ENCODE measurements at places on chromosomes 6 and 20.

DNA sequence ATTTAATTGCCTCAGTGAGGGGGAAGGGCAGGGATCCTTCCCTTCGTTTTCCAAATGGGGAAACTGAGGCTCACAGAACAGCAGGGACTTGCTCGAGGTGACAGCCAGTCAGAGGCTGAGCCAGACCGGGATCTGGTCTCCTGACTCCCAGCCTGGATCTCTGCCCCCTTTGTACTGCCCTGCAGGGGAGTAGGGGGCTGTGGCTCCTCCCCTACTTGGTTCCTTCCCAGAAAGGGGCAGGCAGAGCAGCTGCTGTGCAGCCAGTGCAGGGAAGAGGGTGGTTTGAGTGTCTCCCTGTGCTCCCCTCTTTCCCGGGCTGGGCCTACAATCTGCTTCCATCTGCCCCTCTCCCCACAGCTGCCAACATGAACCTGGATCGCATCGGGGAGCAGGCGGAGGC is 37.6 kb downstream of the UQCC2 start:
- no peak for DNase-seq

GRCh38 chr20:57851025-57851682 is 141.3 kb upstream of the PMEPA1 start:
- DNase-seq: no peak

- no peak for DNase-seq
These were observed 71.5 kb downstream of the RTN4IP1 start for GRCh38 chr6:106557837-106558236.

DNA sequence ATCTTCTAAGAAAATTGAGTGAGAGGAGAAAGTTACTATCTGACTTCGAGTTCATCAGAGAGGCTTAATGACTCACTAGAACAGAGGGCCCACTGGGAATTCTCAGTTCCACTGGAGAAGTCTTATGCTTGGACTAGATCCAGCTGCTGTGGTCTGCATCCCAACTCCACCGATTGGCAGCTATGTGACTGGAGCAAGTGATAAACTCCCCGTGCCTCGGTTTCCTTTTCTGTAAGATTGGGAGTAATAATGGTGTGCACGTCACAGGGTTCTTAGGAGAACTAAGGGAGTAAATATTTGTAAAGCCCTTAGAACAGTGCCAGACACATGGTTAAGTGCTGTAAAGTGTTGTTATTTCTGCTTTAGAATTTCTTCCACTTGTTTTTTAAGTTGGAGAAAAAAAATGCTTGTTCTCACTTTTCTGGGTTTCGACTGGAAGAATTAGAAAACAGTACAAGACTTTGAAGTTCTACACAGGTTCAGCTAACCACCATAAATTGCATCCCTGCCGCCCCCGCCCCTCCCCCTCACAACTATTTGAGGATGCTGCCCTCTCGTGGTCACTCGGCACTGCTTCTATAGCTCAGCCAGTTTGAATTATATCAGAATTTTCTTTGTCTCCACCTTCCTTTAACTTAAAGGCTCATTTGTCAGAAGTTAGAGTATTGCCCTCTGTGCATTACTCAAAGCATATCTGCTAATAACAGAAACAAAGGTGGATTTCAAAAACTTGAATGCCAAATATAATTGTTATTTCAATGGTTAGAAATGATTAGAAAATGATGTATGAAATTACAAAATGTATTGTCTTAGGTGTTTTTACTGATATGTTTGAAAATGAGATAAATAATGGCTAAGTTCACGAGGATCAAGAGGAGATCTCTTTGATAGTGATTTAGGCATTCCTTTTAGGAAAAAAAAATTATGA is 95.0 kb upstream of the IFNGR1 start:
- DNase-seq: peak; percentile 86

DNA sequence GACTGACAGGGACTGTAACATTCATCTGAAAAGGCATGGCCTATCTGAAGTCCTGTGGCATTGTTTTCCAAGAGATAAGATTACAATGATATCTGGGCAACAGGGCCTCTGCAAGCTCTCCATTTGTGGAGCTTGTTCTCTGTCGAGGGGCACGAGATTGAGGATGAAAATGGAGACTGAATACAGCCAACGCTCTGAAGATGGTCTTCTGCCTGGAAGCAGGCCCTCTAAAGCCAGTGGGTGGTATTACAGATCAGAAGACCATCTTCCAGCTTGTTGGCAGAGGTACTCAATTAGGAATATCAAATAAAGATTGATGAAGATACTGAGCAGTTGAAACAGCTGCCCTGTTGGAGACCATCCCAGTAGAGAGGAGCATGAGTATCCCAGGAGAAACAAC is 288.2 kb downstream of the CENPW start:
- peak; percentile 23 for DNase-seq

DNA sequence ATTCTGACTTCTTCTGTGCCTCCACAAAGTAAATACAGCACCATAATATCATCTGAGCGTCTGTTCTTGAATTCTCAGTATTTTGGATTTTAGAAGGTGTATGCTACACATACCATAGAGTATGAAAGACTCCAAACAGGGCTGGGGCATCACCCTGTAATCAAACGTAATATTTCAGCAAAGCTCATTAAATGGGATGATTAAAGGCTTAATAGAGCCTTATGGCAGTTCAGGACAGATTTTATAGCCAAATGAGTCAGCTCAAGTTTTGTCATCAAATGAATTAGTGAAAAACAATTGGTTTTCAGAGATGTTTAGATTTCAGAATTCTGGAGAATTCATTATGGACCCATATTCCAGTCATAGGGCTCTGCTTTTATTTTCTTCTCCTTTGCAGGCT is 68.9 kb downstream of the TULP4 start:
- no peak for DNase-seq

DNA sequence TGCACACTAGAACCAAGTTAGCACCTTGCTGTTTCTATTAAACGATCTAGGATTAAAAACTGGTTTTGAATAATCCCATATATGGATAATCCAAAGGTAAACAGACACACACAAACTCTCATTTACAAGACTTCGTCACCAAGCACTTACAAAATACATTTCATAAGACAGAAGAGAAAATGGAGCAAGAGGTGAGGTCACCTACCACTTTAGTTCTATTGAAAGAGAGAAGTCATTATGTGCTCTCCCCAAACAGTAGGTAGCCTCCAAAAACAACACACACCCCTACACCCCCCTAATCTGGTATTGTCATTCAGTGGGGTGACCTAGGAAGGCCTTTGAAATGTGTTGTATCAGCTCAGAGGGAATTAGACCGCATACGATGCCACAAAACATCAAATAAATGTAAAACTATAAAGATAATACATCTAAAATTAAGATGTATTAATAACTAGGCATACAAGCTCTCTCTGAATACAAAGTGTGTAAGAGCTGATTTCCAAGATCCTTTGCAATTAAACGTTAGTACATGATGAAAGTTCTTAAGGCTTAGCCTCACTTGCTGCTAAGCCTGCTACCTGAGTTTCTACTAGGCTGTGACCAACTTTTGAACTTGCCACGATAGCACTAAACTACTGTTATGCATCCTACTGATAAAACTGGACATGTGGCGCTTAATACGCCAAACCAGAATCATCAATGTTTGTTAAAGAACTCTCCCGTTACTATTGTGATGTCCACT is 1.6 kb downstream of the SRPK1 start:
- peak; percentile 16 for DNase-seq

DNA sequence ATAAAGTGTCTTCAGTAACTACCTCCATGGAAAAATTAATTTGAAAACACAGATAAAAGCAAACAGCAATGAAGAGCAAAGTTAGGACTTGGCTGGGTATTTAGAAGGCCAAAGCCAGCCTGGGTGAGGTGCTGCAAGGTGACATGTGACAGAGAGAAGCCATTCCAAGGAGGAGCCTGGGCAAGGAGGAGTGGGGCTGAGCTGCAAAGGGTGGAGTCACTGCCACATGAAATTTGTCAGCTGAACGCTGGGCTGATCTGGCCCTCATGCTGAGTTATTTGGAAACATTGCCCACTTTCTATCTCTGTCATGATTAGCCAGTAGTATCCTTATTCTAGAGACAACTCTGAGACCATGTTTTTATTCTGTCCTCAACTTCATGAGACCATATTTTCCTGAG is 76.3 kb downstream of the PERP start:
- peak; percentile 32 for DNase-seq

- no peak for DNase-seq
These were observed 145.1 kb downstream of the QKI start for GRCh38 chr6:163559661-163560060.

DNA sequence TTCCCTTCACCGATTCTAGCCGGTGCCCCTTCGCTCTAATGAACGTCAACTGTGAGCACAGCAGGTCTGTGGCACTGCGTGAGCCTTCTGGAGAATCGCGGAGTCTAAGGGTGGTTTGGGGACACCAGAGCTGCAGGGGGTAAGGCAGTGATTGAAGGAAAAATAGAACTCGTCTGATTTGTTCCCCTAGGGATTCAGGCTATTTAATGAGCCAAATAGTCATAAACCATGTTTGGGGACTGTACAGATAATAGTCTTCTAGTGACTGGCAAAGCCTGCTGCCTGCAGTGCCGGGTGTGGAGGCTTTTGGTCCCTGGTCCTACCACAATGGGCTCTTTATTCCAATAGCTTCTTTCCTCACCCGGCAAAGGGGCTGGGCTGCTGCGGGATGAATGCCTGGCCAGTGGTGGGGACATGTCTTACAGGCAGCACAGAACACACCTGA is 11.1 kb upstream of the NTSR1 start:
- DNase-seq: no peak

DNA sequence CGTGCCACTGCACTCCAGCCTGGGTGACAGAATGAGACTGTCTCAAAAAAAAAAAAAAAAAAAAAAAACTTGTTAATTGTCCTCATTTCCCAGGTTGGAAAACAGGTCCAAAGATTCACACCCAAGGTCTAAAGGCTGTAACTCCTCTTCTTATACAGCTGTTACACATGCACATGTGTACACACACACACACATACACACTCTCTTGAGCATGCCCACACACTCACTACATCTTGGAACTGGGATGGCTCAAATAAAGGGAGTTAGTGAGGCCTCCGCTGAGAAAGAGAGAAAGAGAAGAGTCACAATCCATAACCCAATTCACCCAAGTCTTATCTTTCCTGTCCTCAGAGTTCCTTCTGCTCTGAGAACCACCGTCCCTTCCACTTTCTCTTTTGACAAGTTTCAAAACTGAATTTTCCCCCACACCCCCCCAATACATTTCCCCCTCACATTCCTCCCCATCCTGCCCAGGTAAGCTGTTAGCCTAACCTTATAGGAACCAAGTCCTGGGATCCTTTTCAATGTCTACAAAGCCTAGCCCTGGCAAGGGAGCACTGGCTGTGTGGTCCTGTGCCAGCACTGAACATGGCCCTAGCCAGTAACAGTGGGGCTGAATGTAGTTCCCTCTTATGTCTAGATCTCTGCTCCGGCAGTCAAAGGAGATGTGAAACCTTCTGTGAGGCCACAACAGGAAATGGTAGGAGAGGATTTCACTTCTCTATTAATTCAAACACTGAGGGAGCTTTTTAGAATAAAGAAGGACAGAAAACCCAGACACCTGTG is 3.2 kb upstream of the HLA-DMB start:
- peak; percentile 93 for DNase-seq

DNA sequence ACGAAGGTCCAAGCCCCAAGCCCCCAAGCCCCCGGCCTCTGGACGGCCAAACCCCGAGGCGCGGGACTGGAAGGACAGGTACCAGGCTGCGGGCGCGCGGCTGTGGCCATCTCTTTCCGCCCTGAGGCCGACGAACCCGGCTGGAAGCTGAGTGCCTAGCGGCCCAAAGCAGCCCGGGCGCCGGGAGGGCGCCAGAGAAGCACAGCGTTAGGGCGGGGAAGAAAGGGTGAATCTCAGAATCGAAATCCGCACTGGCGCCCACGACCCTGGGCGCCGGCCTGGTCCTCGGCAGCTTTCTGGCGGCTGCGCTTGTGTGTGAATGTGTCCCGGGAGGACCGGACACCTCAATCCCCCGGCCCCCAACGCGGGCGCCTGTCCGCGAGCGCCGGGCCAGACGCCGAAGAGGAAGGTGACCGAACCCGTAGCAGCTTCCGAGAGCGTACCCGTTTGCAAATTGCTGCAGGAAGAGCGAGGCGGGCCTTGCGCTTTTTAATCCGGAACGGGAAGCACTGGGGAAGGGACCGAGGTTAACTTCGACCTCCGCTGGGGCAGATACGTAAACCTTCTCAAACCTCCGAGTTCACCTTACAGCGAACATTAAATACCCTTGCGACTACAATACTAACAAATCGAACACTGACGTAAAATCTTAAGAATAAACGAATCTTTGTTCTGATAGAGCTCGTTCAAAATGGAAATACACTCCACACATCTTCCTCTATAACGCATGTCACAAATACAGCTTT is 2.9 kb downstream of the NRN1 start:
- peak; percentile 41 for DNase-seq

DNA sequence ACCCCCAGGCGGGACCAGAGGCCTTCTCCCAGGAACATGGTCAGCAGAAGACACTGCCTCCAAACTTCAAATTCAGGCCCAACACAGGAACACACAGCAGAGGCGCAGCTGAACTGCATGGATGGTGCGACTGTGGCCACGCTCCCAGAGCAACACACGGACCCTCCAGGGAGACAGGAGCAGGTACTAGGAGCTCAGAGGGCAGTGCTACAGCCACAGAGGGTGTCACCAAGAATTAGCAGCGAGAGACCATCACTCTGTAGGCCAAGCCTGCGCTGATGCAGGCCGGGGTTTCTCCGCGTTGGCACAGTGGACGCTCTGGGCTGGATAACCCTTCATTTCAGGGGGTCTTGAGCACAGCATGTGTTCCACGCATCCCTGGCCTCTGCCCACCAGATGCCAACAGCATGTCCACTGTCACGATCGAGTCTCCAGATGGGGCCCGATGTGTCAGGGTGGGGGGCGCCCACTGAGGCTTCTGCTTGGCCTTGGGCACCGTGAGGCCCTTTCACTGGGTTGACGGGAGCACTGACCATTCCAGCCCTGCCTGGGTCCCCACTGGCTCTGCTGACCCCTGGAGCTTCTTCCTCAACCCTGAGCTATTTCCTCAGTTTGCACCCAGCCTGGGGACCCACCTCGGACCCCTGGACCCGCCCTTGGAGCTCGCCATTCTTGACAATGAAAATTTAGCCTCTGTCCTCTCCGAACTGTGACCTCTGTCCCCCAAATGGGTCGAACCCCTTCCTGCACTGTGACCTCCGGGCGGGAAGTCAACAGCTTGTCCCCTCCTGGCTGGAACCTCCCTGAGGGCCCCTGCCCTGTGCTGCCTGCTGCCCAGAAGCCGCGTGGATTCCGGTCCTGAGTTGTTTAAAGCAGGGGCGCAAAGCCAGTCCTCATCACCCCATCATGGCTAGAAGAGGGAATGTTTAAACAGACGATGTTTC is 239.4 kb downstream of the DLL1 start:
- DNase-seq: no peak

GRCh38 chr20:1266167-1266973 is at the start of gene SNPH:
TSS of gene SNPH (plus strand) at chr20:1266294. CDS start at chr20:1296240, 29,946 bp downstream.
- DNase-seq: peak; percentile 62

DNA sequence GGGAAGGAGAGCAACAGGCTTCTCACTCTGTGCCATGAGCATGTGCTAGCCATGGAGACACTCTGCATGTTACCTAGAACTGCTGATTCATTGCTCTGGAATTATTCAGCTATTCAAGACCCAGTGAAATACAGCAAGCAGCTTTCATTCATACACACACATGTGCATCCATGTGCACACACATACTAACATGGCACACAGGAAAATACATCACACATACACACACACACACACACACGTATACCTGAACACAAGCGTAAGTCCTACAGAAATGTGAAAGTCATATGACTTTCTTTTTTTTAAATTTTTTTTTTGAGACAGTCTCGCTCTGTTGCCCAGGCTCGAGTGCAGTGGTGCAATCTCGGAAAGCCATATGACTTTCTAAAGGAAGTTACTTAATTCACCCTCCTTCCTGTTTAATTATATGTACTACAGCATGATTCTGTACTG is 108.2 kb upstream of the NFATC2 start:
- no peak for DNase-seq

GRCh38 chr6:133467982-133468380 is 226.8 kb downstream of the EYA4 start:
- DNase-seq: no peak

Measured in GM12865 (cell line).